Activated T-helper 1 cell treated with anti-CD3 and anti-CD28 coated beads, Interleukin-12 subunit alpha, Interleukin-12 subunit beta, Interleukin-2, Interleukin-4 antibody, amounts not matched to agents 30 ng/mL and 10 ng/mL and 1 ng/mL, durations not matched to agents 14 hours and 24 hours and 36 hours (primary cell): ENCODE measurements at places on chromosomes 1 and 21.

DNA sequence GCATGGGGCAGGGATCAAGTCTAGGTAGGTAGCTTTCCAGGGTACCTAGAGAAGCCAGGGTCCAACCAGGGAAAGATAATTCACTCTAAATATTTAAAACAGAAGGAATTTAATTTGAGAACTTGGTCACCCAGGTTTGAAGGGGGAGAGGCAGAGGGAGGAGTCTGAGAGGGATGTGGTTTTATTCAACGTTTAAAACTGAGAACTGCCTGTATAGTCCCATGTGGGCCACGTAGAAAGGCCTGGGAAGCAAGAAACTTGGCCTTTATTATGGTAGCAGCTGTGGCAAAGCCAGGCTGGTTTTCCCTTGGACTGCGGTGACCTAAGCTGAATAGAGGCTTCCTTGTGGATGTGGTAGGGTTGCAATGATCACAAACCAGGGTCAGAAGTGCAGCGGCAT, 42.0 kb upstream of the DUSP10 start:
- DNase-seq: no peak
- H3K27me3 ChIP-seq: no peaks in the 10 kb centered on the region

DNA sequence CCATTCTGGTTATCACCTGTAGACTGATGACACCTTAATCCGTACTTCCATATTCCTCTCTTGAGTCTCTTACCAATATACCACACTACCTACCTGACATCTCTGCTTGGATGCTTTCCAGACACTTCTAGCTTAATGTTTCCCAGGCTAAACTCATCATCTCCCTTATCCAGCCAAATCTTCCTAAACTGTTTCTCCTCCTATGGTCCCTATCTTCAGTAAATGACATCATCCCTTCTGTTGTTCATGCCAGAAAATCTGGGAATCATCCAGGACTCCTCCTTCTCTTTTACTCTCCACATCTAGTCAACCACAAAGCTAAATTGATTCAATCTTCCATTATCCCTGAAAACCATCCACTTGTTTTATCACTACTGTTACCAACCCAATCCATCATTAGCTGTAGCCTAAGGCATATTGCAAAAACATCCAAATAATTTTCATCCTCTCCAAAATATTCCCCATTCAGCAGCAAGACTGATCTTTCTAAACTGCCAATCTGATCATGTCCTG, 464.1 kb upstream of the BEND5 start:
- no peak for DNase-seq
- no peak overlapping the region for H3K4me3 ChIP-seq
- H3K27me3 ChIP-seq: no peaks in the 10 kb centered on the region
- H3K27ac ChIP-seq: no peak overlapping the region

DNA sequence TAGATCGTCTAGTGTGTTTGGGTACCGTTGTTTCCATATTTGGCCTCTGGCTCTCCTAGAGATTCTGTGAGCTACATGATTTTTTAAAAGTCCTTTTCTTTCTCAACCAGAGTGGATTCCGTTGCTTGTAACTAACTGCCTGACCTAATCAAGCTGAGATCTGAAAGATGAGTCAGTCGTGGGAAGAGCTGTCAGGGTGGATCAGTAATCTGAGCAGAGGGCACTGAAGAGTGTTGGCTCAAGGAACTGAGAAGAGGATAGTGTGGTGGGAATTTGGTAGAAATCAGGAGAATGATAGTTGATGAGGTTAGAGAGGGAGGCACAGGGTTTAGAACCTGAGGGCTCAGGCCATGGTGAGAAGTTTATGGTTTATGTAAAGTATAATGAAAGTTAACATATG, 52.2 kb downstream of the TRAF5 start:
- no peak for DNase-seq
- peaks cover 70% of the 10 kb centered on the region for H3K4me1 ChIP-seq
- no peak overlapping the region for H3K4me3 ChIP-seq
- no peaks in the 10 kb centered on the region for H3K27me3 ChIP-seq

GRCh38 chr1:981491-981954, 370 bp downstream of the PERM1 start:
- peaks cover 13% of the 10 kb centered on the region for H3K27me3 ChIP-seq
- H3K36me3 ChIP-seq: no peaks in the 10 kb centered on the region
- no peaks in the 10 kb centered on the region for H3K4me1 ChIP-seq
- no peak overlapping the region for H3K4me3 ChIP-seq

- DNase-seq: no peak
- H3K36me3 ChIP-seq: no peaks in the 10 kb centered on the region
Measured at GRCh38 chr1:98989556-98989907, 15.1 kb downstream of the PLPPR5 start.

- H3K36me3 ChIP-seq: no peaks in the 10 kb centered on the region
- H3K27me3 ChIP-seq: peaks cover 19% of the 10 kb centered on the region
- H3K27ac ChIP-seq: no peak overlapping the region
- DNase-seq: no peak
- H3K4me3 ChIP-seq: no peak overlapping the region
Measured at GRCh38 chr1:160149233-160149632, 2.2 kb upstream of the ATP1A4 start.

DNA sequence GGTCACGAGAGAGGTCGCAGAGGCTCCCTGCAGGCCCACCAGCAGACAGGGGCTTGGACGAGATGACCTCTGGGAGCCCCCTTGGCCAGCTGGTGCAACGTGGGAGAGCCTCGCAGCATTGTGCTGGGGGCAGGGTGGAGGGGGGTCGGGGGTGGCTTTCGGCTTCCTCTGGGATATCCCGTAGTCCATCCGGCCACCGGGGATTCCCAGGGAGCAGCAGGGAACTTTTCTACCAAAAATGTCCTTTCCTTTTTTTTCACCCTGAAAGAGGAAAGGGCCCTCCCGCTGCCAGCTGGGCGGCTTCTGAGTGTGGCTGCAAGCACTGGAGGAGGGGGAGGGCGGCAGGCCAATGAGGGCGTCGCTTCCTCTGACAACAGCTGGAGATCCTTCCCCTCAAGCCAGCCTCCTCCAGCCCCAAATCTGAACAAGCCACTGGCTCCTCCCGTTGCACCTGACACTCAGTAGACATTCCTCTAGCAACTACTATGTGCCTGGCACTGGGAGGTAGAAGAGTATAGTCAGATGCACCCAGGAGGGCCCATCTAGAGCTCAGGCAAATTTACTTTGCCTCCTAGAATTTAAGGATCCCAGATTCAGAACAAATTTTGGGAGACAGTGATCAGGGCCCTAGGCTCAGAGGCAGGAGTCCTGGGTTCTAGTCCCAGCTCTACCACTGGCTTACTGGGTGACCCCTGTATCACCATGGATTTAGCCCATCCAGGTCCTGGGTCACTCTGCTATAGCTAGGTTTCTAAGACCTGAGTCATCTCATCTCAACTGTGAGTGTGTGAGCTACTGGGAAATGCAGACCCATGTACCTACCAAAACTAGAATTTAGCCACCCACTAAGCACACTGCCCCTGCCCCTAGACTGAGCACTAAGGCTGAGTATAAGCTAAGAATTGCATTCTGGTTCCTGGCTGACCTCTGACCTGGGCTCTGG, 2.7 kb downstream of the MOB3C start:
- peak overlapping the region; percentile 90 for H3K4me3 ChIP-seq
- H3K4me1 ChIP-seq: peaks cover 48% of the 10 kb centered on the region
- DNase-seq: peak; percentile 37
- no peaks in the 10 kb centered on the region for H3K27me3 ChIP-seq
- H3K27ac ChIP-seq: peak overlapping the region; percentile 19

- DNase-seq: no peak
- H3K27ac ChIP-seq: no peak overlapping the region
- H3K36me3 ChIP-seq: peaks cover 37% of the 10 kb centered on the region
- H3K27me3 ChIP-seq: no peaks in the 10 kb centered on the region
- peaks cover 22% of the 10 kb centered on the region for H3K4me1 ChIP-seq
Measured at GRCh38 chr1:110360431-110360830, 21.3 kb downstream of the RBM15 start.

- no peaks in the 10 kb centered on the region for H3K36me3 ChIP-seq
- H3K4me3 ChIP-seq: no peak overlapping the region
- DNase-seq: no peak
- no peak overlapping the region for H3K27ac ChIP-seq
Measured at GRCh38 chr1:184615301-184615700, 139.4 kb downstream of the EDEM3 start.

- no peak for DNase-seq
- H3K4me3 ChIP-seq: no peak overlapping the region
- H3K27me3 ChIP-seq: peaks cover 24% of the 10 kb centered on the region
- H3K36me3 ChIP-seq: no peaks in the 10 kb centered on the region
Measured at GRCh38 chr1:201185527-201186128, 5.0 kb upstream of the IGFN1 start.

GRCh38 chr1:243910607-243911006, 60.6 kb upstream of the AKT3 start:
- no peaks in the 10 kb centered on the region for H3K4me1 ChIP-seq
- H3K4me3 ChIP-seq: no peak overlapping the region
- H3K27me3 ChIP-seq: peaks cover 18% of the 10 kb centered on the region
- no peaks in the 10 kb centered on the region for H3K36me3 ChIP-seq
- no peak overlapping the region for H3K27ac ChIP-seq

DNA sequence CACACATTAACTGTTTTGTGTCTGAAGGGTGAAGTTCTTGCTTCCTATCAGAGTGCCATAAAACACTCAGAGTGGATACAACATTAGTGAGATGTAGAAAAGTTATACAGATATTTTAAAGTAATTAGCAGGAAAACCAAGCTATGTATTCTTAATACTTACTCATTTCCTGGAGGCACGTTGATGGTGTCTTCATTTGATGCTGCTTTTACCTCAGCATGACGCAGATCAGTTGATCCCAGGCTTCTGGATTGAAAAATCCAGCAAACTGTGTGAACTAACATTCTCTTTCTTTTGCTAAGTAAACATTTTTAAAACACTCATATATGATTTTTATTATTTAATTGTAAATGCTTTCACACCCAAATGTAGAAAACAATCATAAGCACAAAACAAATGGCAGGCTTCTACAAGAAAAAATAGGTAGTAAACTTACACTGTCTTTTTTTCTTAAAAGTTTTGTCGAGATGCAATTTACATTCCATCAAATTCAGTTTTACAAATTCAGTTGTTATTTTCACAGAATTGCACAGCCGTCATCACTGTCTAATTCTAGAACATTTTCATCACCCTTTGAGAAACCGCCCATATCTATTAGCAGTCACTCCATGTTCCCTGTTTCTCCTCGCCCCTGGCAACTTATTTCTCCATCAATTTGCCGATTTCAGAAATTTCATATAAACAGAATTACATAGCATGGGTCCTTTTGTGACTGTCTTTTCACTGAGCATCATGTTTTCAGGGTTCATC, 198.9 kb downstream of the LRRC7 start:
- H3K4me3 ChIP-seq: no peak overlapping the region
- no peaks in the 10 kb centered on the region for H3K4me1 ChIP-seq
- H3K36me3 ChIP-seq: no peaks in the 10 kb centered on the region
- DNase-seq: no peak
- no peak overlapping the region for H3K27ac ChIP-seq

- H3K4me3 ChIP-seq: no peak overlapping the region
- H3K36me3 ChIP-seq: no peaks in the 10 kb centered on the region
- no peak overlapping the region for H3K27ac ChIP-seq
- H3K4me1 ChIP-seq: no peaks in the 10 kb centered on the region
- H3K27me3 ChIP-seq: peaks cover 7% of the 10 kb centered on the region
Measured at GRCh38 chr1:178467837-178468236, 28.9 kb downstream of the CLEC20A start.

- DNase-seq: no peak
- no peaks in the 10 kb centered on the region for H3K36me3 ChIP-seq
- H3K4me3 ChIP-seq: no peak overlapping the region
- H3K27ac ChIP-seq: no peak overlapping the region
- no peaks in the 10 kb centered on the region for H3K27me3 ChIP-seq
Measured at GRCh38 chr21:40833184-40833583, 13.8 kb downstream of the DSCAM start.

GRCh38 chr1:56908619-56909221, 54.1 kb downstream of the C8A start:
- DNase-seq: no peak
- no peak overlapping the region for H3K27ac ChIP-seq
- H3K4me3 ChIP-seq: no peak overlapping the region
- no peaks in the 10 kb centered on the region for H3K27me3 ChIP-seq
- H3K36me3 ChIP-seq: no peaks in the 10 kb centered on the region

DNA sequence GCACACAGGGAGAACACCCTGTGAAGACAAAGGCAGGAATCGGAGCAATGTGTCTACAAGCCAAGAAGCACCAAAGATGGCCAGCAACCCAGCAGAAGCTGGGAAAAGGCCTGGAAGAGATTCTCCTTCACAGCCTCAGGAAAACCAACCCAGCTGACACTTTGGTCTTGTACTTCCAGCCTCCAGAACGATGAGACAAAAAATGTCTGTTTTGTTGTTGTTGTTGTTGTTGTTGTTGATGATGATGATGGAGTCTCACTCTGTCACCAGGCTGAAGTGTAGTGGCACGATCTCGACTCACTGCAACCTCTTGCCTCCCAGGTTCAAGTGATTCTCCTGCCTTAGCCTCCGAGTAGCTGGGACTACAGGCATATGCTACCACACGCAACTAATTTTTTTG, 157.3 kb downstream of the ETS2 start:
- peaks cover 15% of the 10 kb centered on the region for H3K4me1 ChIP-seq
- H3K36me3 ChIP-seq: peaks cover 10% of the 10 kb centered on the region
- DNase-seq: no peak
- H3K27ac ChIP-seq: no peak overlapping the region

DNA sequence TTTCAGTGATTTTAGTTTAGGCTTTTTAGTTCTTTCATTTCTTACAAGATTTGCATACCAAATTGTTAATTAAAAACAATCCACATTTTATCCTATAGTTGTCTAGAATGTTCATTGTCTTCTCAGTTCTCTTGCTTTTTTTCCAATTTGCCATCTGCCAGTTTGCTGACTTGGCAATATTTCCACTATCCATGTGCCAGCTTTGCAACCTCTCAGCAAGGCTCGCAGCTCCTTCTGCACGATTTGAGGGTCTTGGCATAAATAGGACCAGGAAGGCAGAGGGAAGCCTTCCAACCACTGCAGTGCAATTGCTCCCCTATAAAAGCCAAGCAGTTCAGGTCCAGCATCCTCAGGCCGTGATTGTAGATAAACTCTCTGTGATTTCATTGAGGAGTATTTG, 306.8 kb upstream of the FMN2 start:
- no peaks in the 10 kb centered on the region for H3K36me3 ChIP-seq
- H3K4me3 ChIP-seq: no peak overlapping the region
- no peak overlapping the region for H3K27ac ChIP-seq
- DNase-seq: no peak
- H3K27me3 ChIP-seq: no peaks in the 10 kb centered on the region
- H3K4me1 ChIP-seq: no peaks in the 10 kb centered on the region

GRCh38 chr1:223429821-223430220, 36.6 kb downstream of the CCDC185 start:
- H3K4me1 ChIP-seq: no peaks in the 10 kb centered on the region
- H3K36me3 ChIP-seq: no peaks in the 10 kb centered on the region
- H3K27me3 ChIP-seq: peaks cover 4% of the 10 kb centered on the region
